Retina (tissue), 1 donor: ENCODE measurements at places on chromosomes 16 and 17.

GRCh38 chr16:11350921-11351335 is 5.7 kb downstream of the RMI2 start:
- no peak for DNase-seq

DNA sequence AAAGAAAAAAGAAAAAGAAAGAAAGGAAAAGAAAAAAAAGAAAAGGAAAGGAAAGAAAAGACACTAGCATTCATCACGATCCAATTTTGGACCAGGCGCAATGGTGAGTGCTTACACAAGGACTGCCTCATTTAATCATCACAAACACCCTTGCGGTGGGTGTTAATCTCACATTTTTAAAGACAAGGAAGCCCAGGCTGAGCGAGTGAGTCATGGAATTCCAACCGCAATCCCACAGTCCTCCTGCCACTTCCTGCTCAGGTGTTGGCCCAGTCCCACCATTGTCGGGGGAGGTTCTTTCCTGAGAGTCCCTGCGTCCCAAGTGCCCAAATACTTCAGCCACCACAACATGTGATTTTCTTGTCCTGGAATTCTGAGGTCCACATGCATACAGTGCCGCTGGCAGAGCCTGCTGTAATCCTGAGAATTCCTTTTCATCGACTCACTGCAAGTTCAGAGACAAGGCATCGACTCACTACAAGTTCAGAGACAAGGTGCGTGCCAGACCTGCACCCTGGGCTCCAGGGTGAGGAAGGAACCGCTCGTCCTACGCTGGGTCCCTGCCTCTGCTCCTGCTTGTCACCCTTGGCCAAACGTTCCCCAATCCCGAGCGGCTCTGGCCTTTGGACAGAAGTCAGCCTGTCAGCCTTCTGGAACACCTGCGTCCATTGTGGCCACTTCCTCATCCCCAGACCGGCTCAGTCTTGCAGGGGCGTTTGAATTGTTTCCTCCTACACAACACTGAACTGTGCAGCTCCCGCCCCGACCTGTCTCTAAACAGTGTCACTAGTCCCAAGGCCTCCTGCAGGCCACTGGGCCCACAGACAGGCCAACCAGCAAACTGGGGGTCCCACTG is 5.8 kb downstream of the ZG16B start:
- DNase-seq, result no peak

- DNase-seq, result no peak
These were observed 36.6 kb upstream of the TMEM132E start for GRCh38 chr17:34542700-34543336.

- DNase-seq, result no peak
These were observed 474.7 kb downstream of the HAPSTR1 start for GRCh38 chr16:9566099-9566498.

- no peak for DNase-seq
These were observed 28.6 kb upstream of the NUDT16L1 start for GRCh38 chr16:4664538-4665418.

DNA sequence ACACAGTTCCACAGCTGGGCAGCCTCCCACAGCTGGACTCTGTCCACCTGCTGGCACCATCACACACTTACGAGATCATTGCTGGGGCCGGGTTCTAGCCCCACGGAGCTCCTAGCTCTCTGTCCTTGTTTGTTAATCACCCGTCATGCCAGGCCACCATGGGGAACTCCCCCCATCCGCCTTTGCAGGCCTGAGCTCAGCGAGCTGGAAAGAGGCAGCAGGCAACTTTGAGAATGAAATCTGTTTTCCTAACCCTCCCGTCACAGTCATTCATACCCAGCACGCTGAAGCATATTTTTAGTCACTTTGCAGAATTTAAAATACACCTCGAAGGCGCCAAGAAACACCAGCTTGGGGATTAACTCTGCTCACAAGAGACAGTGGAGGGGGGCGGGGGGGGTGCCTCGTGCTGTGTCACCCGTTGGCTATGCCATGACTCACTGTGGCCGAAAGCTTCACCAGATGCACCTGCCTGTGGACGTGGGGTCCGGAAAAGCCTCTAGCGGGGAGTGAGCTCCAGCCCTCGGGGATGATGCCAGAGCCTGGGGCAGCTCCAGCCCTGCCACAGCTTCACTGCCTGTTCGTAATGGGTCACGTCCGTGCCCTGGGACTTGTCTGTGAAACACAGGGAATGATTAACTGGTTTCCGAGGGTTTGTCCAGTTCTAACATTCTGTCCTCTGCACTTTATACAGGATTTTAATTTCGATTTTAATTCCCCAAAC is 1.4 kb upstream of the SPNS2 start:
- no peak for DNase-seq

GRCh38 chr17:20084621-20085282 is 75.6 kb downstream of the SPECC1 start:
- no peak for DNase-seq

DNA sequence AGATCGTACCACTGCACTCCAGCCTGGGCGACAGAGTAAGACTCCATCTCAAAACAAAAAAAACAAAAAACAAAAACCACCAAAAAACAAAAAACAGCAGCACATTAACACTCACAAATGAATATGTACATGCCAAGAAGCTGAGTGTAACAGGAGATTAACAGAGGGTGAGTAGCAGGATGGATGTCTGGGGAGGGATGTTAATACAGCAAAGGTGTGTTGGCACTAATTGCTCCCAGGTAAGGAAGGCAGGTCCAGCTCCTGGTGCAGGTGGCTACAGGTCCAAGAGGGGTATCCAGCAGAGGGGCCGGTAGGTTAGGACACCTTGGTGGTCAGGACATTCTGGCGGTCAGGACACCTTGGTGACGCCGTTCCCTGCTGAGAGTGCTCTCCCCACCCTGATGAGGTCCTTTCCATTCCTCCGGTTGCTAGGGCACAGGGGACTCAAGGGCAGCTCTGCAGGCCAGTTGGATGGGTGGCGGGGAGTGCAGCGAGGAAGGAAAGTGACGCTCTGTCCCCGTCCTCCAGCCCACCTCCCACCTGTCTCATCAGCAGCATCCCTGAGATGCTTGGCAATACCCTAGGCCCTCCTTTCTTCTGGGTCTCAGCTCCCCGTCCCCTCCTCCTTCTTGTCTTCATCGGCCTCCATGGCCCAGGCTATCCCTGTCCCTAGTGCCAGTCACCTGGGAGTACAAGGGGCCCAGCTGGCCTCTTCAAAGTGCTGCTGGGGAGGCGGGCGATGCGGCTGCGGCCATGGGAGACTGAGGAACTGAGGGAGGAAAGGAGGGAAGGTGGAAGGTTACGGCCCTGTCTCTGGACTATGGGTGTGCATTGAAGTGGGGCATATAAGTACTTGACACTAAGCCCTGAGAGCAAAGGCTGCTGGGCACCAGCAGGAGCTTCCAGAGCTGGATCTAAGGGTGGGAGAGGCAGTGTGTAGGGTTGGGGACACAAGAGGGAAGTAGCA is 10.7 kb upstream of the GFAP start:
- no peak for DNase-seq

DNA sequence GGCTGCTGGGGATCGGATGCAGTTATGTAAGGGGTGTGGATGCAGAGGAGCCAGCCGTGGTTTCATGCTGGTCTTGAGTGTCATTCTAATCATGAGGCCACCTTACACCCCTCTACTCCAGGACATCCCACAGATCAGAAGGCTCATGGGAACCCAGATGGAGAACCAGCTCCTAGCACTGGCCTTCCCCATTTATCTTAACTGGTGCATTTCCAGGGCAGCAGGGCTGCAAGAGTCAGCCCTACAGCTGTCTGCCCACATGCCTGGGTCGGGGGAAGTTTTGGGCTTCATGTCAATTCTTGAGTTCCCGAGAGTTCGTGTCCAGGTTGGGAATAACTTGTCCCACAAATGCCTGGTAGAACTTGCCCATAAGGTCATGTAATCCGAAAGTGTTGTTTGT is 29.1 kb downstream of the RPTOR start:
- DNase-seq, result no peak

DNA sequence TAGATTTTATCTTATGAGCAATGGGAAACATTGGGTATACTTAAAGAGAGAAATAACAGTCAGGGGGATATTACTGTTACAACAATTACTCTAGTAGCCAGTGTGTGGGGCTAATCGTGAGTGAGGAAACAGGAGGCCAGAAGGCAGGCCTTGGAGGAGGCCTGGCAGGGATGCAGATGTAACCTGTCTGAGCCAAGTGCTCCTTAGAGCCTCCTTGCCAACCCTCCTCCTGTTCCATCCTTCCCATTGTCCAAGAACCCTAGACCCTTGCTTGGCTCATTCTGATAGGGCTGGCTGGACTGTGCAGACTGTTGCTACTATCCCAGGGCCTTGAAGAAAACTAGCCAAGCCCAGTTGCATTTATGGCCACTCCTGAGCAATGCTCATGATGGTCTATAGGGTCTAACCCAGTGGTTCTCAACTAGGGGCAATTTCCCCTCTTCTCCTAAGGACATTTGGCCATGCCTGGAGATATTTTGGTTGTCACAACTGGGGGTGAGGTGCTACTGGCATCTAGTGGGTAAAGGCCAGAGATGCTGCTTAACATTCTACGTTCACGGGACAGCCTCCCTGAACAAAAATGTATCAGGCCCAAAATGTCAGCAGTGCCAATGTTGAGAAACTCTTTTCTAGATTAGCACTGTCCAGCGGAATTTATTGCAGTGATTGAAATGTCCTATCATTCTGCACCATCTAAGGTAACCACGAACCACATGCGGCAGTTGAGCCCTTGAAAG is 24.4 kb upstream of the WSCD1 start:
- DNase-seq, result no peak

DNA sequence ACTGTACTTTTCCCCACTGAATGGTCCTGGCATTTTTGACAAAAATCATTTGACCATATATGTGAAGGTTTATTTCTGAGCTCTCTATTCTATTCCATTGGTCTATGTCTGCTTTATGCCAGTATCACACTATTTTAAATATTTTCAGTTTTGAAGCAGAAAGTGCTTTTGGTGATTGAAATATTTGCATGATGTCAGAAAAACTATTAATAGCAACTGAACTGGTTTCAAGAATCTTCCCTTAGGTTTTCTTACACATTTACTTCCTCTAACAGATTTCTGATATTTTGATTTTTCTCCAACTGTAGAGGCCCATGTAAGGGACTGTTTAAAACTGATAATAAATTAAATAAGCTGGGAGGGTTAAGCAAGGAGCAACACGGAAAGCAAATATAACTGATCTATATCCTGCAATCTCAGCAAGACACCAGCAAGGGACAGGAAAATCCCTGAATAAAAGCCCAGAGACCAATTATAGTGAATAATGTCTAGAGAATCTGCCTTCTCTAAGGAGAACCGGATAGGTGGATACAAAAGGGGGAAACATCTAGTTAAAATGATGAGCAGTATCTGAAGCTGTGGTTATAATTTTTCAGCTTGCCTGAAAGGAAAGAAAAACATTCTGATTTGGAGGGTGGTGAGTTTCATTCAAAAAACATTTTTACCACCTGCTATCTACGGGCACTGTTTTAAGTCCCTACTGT is 80.9 kb upstream of the STAC2 start:
- no peak for DNase-seq

DNA sequence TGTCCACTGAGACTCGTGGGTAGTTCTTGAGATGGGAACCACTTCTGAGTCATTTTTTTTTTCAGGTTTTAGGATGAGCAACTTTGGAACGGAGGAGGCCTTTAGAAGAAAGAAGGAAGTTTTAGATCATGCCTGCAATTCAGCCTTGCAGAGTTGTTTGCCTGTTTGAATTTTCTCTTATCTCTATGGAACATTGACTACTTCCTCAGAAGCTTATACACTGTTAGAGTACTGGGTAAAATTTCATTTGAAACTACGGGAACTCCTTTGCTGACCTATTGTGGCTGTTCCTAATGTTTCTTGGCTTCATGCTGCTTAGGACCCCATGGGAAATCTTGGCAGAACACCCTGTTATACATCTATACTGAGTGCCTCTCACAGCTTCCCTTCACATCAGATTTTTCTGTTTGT is 70.8 kb downstream of the MAP2K6 start:
- no peak for DNase-seq

GRCh38 chr16:50265260-50265659 is 1.1 kb upstream of the ADCY7 start:
- no peak for DNase-seq

- DNase-seq, result no peak
These were observed 3.1 kb upstream of the HOXB2 start for GRCh38 chr17:48547808-48548522.

DNA sequence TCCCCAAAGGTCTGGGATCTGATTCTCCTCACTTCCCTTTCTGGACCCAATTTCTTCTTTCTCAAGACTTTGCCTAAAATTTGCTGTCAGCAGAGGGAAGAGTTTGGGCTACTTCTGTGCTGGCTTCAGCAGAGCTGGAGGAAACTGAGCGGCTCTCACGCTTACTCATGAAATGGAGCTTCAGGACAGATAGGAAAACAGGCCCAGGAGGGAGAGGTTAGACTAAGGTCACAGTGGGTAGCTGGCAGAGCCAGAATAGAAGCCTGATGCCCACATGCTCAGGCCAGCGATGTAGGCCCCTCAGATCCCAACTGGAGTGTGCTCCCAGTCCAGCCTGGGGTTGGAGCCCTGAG is 593 bp downstream of the SLC38A7 start:
- no peak for DNase-seq

GRCh38 chr16:15650698-15651171 is 690 bp downstream of the NDE1 start:
- no peak for DNase-seq

DNA sequence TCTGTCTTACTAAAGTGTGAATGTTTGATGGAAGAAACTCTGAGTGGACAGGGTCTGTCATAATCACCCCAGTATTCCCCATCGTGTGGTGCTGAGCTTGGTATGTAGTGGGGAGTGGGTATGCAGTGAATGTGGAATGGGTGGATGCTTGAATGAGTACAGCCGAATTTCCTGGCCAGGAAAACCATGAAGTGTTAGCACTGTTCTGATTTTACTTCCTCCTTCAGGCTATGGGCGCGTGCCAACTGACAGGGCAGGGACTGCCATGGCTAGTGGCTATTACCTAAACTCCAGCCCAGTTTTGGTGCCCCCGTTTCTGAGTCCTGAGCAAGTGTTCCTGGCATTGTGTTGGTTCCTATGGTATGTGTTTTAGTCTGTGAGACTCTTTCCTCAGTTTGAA is 48.6 kb downstream of the PRKCA start:
- no peak for DNase-seq

GRCh38 chr16:50403491-50403890 is 34.7 kb upstream of the BRD7 start:
- no peak for DNase-seq

DNA sequence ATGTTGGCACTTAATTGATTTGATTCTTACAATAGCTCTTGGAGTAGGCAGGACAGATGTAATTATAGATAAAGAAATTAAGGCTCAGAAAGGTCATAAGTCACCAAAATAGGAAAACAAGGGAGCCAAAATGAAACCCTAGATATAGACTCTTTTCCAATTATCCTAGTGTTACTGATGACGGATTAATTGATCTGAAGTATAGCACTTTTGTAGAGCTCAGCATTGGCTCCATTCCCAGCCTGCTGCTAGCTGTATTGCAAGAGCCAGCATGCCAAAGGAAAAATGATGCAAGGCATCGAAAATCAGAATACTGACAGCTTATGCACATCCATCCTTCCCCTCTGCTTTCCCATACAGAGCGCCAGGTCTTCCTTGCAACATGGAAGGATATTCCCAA is 21.6 kb upstream of the RASL10B start:
- no peak for DNase-seq

DNA sequence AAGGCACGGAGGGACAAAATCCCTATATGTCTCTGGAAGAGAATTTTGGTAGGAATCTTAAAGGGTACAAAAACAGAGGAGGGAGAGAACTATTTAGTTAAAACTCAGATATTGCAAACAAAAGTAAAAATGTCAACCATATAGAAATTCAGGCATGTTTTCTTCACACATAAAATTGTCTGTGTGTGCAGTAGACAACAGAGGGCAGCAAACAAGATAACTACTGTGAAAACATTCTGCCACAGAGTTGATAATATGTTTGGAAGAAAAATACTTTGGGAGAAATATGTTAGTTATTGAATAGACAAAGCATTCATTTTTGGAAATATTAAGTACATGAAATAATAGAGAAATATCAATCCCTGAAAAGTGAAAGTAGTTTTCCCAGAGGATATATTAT is 56.2 kb downstream of the SNX11 start:
- no peak for DNase-seq
